T-helper 2 cell treated with Interferon-gamma antibody and Interleukin-4, amounts not matched to agents 5 μg/mL and 100 μg/mL, for 36 hours (primary cell): ENCODE measurements at places on chromosomes 1 and 21.

GRCh38 chr1:11354893-11355553, 82.0 kb downstream of the UBIAD1 start:
- no peak for DNase-seq

DNA sequence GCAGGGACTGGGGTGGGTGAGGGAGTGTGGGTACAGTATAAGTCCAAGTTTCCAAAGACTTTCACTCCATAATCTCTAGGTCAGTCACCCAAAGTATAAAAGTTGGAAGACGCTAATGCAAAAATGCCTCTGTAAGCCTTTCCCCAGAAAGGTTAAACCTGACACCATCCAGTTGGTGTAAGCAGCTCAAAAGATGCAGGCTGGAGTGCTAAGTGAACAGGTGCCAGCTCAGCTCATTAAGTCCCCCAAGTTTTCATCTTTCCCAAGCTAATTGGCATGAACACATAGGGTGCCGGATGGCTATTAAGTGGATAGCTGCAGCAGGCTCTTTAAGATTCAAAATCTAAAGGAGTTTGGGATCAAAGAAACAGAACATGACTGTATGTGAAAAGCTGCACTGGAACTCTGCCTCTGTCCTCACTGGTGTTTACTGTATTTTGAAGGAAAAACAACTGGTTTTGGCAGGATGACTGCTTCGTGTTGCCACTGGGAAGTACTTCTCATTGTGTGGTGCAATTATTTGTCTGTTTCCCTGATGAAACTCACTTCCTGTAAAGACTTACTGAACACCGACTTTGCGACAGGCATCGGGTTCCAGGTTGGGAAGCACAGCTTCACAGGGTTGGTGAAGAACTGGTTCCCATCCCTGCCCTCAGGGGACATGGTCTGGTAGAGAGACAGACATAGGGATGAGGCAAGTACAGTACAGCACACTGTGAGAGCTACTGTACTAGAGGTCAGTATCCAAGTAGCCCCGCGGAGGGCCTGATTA, 152.7 kb downstream of the DAB1 start:
- DNase-seq, result no peak

GRCh38 chr1:204769997-204770396, 84.5 kb upstream of the LRRN2 start:
- no peak for DNase-seq

- DNase-seq, result no peak
Measured at GRCh38 chr1:159889821-159890252, 10.1 kb downstream of the CFAP45 start.

DNA sequence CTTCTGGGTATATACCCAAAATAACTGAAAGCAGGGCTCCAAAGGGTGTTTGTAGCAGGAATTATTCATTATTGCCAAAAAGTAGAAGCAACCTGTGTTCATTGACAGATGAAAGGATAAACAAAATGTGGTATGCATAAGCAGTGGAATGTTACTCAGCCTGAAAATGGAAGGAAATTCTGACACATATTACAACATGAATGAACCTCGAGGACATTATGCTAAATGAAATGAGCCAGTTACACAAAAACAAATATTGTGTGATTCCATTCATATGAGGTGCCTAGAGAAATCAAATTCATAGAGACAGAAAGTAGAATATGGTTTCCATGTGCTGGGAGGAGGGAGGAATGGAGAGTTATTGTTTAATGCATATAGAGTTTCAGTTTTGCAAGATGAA, 86.3 kb upstream of the ARTN start:
- no peak for DNase-seq

DNA sequence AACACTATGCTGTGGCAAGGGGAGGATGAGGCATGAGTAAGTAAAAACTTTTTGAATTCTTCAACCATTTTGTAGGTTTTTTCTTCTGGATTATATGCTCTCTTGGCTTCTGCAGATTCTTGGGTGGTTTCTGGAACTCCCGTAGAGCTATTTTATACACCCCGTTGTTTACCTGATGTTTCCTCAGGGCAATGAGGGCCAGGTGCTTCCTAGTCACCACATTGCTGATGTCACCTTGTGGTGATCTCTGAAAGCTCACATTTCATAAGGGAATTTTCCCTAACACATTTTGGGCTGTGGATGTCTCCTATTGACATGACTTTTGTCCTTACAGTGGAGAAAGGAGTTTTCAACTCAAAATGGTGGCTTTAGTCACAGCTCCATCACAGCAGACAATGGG, 356.6 kb downstream of the PLA2G4A start:
- no peak for DNase-seq

- DNase-seq, result no peak
Measured at GRCh38 chr1:207904391-207904790, 6.5 kb downstream of the CD34 start.

DNA sequence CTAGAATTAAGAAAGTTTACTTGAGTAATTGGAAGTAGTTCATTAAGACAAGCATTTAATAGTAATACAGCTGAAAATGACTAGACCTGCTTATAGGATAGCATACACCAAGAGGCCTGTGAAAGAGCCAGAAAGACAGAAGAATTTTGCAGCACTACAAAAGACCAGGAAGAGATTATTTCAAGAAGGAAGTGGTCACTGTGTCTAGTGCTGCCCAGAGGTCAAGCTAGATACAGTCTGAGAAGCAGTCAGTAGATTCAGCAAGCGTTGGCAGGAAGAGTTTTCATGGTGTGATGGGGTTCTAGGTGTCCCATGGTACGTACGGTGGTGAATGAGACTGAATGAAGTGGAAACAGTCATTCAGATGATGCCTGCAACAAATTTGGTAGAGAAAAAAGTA, 31.5 kb downstream of the RGS8 start:
- DNase-seq, result no peak
